ENCODE measurements at places on chromosomes 16 and 17. TPM values are rescaled to one million over a fixed set of nuclear protein-coding genes. Genes with fewer than 3 reads are reported as not detected.

Gene RNF222
- total RNA-seq: not detected

Gene EFNB3
- total RNA-seq: 7.6 TPM

- DNase-seq: no peak
Observed at GRCh38 chr16:30600215-30600614, 10.0 kb downstream of the ZNF689 start.

- no peak for DNase-seq
Observed at GRCh38 chr17:43849116-43849515, 2.1 kb downstream of the CD300LG start.

Gene RHBDF1
- 55.5 TPM for total RNA-seq
